Osteocyte (in vitro differentiated cells): ENCODE measurements at places on chromosomes 1 and 21. TPM values are rescaled to one million over a fixed set of nuclear protein-coding genes. Genes with fewer than 3 reads are reported as not detected.

DNA sequence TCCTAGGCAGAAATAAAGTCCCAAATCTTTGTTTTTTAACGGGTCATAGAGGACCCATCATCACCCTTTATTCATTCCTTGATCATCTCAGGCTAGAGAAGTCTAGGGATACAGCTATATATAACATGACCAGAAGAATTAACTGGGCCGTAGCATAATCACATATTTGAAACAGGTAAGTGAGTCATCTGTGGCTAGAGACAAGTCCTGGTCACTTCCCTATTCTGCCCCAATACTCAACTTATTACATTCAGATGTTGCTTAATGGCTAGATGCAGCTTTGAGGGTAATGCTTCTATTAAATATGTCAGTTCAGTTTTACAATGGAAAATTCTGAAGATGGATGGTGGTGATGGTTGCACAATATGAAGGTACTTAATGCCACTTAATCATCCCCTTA, 47.0 kb downstream of the EXO1 start:
- no peak for DNase-seq

DNA sequence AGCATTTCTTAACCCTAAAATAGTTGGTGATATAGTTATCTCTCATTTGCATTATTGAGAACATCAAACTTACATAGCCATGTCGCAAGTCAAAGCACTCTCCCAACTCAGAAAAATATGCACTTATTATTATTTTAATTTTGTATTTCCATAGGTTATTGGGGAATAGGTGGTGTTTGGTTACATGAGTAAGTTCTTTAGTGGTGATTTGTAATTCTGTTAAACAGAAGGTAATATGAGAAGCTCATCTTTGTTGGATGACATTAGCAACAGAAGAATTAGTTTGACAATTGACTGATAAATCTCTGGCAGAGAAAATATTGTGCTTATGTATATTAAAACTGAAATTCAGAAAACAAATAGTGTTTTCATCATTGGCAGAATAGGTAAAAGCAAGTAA, 154.8 kb downstream of the NFIA start:
- no peak for DNase-seq

LCE1E gene
- not detected in 2 replicates for total RNA-seq

CCDC17 gene
- 2.2 and 2.4 TPM in 2 replicates for total RNA-seq

CELA3B gene
- not detected in 2 replicates for total RNA-seq

SYTL1 gene
- 0.46 and 0.97 TPM in 2 replicates for total RNA-seq
